Fibroblast of skin of left biceps (primary cell): ENCODE measurements at places on chromosomes 6 and 20.

DNA sequence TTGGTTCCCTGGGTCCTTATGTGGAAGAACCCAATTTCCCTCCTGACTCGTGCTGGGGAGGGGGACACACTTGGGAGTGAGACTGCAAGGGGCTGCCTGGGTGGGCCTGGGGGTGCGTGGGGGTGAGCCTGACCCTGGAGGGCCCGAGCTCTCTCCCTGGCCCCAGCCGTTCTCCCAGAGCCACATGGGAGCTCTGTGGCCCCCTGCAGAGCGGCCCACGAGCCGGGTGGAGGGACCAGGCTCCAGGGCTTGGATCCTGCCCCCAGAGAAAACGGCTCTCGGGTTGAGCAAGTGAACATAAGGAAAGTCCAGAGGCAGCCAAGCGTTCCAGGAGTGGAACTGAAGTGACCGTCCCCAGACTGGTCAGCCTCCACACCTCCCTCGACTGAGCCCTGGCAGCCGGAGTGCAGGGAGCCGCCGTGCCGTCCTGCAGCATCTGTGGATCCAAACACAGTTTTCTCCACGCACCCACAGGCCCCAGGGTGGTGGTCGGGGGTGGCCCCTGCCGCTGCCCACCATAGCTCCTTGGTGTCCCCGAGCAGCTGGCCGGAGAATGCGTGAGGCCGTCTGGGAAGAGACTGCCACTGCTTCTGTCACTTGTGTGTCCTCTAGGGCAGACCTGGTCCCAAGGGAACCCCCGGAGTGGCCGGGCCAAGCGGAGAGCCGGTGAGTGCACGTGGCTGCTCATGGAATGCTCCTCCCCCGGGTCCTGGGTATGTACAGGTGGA is 10.6 kb downstream of the COL9A3 start:
- DNase-seq, result no peak

DNA sequence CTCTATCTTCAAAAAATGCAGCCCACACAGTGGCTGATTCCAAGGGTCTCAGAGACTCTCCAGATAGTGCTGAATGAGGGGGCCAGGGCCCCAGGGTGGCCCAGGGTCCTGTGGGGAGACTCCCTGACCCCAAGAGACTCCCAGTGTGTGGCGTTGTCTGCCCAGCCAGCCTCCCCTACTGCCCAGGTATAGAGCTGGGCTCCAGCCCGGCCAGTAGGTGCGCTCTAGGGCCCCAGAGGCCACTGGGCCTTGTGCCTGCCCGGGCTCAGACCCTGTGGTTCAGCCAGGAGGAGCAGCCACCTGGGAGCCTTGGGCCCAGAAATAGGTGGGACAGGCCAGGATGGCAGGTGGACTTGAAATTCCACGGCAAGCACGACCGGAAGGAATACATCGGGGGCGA is 30.3 kb upstream of the GATA5 start:
- no peak for DNase-seq

DNA sequence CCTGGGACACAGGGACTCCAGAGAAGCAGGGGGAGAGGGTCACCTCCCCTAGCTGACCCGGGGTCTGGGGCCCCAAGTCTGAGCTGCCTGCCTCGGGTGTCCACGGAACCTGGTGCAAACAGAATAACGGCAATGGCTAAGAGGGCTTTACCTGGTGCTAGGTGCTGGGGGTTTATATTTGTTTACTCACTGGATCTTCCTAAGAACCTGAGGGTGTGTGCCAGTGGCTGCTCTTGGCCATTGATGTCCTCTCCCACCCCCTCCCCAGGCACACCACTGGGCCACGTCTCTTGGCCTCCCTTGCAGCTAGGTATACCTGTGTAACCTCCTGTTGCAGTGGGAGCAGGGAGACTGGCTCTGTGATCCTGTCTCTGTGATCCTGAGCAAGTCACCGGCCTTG is 157.9 kb upstream of the MLN start:
- DNase-seq, result no peak

GRCh38 chr6:71181565-71181964 is 107.0 kb upstream of the OGFRL1 start:
- DNase-seq, result peak; percentile 59

DNA sequence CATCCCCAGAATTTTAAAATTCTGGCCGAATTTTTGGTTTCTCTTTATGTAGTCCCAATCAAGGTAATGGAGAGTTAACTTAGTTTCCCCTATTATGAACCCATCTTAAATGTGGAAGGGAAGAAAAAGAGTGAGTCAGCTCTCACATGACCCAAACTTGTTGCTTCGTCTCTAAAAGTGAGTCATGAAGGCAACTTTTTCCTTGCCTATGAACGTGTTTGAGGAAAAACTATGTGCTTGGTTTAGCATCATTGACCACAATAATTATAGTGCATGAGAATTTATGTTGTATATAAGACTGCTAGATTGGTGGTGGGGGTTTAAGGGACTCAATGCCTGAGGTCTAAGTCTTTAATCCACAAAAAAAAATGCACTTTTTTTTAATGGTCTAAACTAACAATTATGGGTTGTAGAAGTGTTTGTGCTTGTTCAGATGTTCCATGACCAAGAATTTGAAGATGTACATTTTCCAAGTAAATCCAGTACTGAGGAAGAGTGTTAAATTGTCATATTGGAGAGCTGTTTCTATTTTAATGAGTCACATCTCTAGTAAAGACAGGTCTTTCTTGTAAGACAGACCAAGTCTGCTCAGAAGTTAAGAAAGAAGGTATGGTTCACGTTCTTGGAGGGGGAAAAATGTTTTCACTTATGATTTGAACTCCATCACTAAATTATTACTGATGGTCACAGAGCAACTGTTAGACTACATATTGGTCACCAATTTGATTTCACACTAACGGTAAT is 409.9 kb upstream of the MARCKS start:
- peak; percentile 80 for DNase-seq

DNA sequence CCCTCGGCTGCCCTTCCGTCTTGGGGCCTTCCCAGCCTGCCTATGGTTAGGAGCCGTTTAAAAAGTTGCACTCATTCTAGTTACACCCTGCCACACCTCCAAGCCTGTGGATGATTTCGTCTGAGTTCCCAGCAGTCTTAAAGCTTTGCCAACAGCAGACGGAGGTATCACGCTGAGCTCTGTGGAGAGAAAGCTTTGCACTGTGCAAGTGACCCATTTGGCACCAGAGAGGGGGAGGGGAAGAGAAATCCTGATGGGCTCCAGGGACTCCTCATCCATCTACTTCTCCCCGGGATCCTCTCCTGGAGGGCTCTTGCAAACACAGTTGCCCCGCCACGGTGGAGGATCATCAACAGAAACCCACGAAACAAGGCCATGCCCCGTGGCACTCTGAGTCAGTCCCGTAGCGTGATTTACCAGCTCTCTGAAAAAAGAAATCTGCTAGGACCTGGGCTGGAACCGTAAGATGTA is 98.8 kb upstream of the CITED2 start:
- no peak for DNase-seq

- no peak for DNase-seq
Observed at GRCh38 chr6:55674672-55675071, 95.7 kb upstream of the HMGCLL1 start.

- DNase-seq, result no peak
Observed at GRCh38 chr6:165184192-165184979, 125.0 kb downstream of the C6orf118 start.

GRCh38 chr6:17057322-17057721 is 44.5 kb upstream of the STMND1 start:
- no peak for DNase-seq

- DNase-seq, result no peak
Observed at GRCh38 chr6:77492530-77492929, 29.2 kb upstream of the HTR1B start.

- no peak for DNase-seq
Observed at GRCh38 chr6:28693033-28693750, 167.5 kb downstream of the GPX5 start.

- no peak for DNase-seq
Observed at GRCh38 chr6:125919618-125920017, 37.0 kb upstream of the HINT3 start.

DNA sequence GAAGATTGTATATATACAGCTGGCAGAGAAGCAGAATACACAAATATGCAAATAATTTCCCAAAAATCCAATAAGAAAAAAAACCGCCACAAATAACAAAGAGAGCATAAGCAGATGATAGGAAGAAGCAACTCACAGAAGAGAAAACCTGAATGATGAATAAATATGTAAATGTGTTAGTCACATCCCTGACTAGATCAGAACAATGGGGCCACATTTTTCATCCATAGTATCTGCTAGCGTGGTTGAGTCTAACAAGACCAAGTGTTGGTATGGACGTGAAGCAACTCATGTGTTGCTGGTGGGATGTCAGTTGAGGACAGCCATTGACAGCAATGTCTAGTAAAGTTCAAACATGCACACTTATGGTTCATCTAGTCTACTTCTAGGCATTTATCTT is 3.9 kb upstream of the SLC22A3 start:
- no peak for DNase-seq
